ENCODE measurements at places on chromosomes 4 and X.

- DNase-seq = no peak
These were observed 41.1 kb downstream of the REELD1 start for GRCh38 chr4:146255463-146255862.

GRCh38 chr4:154640999-154641398 lies 28.5 kb upstream of the FGG start:
- no peak for DNase-seq

GRCh38 chr4:159280442-159281172 lies 177.7 kb downstream of the RAPGEF2 start:
- DNase-seq = no peak

DNA sequence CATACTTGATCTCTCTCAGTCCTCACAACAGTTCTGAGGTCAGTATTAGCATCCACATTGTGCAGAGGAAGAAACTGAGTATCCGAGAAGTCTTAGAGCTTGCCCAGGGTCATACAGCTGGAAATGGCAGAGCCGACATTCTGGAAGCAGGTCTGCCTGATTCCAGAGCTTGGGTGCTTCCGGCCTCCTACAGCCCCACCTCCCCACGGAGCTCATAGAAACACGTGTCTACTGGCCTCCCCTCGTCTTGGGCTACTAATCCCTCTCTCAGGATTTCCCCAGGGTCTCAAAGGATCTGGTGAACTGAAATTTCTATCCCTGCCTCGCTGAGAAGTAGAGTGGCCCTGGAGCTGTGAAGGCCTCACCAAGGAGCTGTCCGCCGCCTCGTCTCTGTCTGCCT lies 12.0 kb upstream of the KDM5C start:
- no peak for DNase-seq

- DNase-seq = no peak
These were observed 54.7 kb downstream of the TMEM131L start for GRCh38 chr4:153520801-153521329.

GRCh38 chr4:166622425-166622977 lies 611.8 kb downstream of the SPOCK3 start:
- no peak for DNase-seq

DNA sequence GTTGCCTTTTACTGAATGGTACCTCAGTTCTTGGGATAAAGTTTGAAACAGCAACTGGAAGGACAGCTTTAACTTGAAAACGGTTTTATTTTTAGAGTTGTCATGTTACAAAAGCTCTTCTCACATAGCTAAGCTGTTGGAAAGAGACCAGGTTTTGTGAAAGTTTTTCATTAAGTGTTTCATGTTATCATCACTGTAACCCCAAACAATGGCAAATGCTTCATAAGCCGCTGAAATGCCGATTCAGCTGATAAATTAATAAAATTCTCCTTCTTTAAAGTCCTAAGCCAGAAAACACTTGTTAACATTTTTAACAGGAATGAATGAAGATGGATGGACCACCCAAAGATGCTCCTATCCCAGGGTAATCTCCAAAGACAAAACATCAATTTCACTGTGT lies 76.1 kb upstream of the IRF2 start:
- no peak for DNase-seq

GRCh38 chr4:23333556-23333945 lies 556.3 kb downstream of the PPARGC1A start:
- DNase-seq = no peak

DNA sequence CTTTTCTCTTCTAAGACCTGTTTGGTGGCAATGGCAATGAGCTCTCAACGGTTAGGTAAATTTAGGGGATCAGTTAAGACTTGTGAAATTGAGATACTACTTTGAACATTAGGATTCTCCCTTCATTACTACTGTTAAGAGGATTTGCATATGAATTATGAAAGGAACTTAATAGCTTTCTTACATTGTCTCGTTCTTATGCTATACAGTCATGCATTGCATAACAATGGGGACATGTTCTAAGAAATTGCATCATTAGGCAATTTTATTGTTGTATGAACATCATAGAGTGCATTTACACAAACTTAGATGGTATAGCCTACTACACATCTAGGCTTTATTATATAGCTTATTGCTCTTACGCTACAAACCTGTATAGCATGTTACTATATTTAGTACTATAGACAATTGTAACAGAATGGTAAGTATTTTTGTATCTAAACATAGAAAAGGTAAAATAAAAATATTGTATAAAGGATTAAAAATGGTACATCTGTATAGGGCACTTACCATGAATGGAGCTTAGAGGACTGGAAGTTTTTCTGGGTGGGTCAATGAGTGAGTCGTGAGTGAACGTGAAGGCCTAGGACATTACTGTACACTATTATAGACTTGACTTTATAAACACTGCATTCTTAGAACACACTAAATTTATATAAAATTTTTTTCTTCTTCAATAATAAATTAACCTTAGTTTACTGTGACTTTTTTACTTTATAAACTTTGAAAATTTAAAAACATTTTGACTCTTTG lies 62.5 kb downstream of the PAQR3 start:
- DNase-seq = no peak

GRCh38 chrX:133590703-133591505 lies 175.6 kb upstream of the GPC4 start:
- no peak for DNase-seq

GRCh38 chr4:110135523-110135922 lies 62.9 kb downstream of the ELOVL6 start:
- no peak for DNase-seq

GRCh38 chr4:26912810-26913209 lies 52.2 kb downstream of the STIM2 start:
- no peak for DNase-seq

DNA sequence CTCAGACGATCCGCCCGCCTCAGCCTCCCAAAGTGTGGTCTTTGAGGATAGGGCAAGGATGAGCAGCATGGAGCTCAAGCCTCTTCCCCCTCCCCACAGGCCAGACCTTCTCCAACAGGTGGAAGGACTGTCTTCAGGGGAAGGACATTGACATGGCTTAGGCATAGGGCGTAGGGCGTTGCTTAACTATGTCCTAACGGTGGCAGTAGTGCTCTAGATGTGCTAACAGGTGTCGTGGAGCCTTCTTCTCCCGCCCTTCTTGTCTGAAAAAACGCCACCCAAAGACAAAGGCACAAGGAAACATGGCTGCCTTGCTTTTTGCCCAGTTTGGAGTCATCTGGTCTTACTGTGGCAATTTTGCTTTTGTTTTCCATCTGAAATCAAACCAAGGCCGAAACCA lies 219.8 kb downstream of the OR13H1 start:
- no peak for DNase-seq

DNA sequence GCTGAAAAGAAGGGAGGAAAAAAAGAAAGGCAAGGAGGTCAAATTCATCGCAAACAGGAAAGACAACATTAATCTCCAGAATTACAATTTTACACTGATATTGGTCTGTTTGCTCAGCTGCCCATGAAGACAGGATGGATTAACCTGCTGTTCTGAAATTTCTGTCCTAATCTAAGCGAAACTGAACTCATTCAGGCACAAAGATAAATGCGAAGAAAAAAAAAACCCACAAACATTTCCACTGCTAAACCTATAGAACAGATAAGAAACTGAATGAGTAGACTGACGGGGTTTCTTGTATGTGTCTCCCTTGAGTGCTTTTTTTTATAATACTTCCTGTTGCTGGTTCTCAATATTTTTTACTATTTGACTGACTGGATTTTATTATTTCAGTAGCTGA lies 251.8 kb upstream of the FTHL17 start:
- no peak for DNase-seq

GRCh38 chr4:83389037-83389720 lies 54.5 kb upstream of the HPSE start:
- no peak for DNase-seq

GRCh38 chr4:8419222-8420041 lies 21.1 kb downstream of the ACOX3 start:
- DNase-seq = no peak

All from activated CD8-positive, alpha-beta memory T cell treated with anti-CD3 and anti-CD28 coated beads, Interleukin-2, amount 50 U/mL, for 48 hours (primary cell).